ENCODE measurements at places on chromosomes 11 and 22.

DNA sequence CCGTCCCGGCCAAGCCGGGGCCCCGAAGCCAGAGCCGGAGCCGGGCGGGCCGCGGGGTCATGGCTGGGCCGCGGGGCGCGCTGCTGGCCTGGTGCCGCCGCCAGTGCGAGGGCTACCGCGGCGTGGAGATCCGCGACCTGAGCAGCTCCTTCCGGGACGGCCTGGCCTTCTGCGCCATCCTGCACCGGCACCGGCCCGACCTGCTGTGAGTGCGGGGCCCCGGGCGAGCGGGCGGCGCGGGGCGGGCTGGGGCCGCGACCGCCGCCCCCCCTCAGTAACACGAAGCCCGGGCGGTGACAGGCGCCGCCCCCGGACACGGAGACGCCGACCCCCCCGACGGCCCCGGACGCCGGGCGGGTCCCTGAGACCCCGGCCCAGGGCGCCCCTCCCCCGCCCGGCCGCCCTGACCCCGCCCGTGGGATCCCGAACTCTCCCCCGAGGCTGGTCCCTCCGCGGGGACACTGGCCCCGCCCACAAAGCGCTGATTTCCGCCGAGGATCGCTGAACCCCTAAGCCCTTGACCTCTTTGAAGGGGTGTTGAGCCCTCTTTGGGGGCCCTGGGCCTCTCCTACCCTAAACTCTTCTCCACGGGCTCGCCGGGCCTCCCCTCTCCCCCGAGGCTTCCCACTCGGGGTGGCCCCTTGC lies 389 bp downstream of the MICALL1 start:
- no peak for DNase-seq

- no peak for DNase-seq
These were observed 31.1 kb upstream of the PDGFB start for GRCh38 chr22:39275814-39276439.

DNA sequence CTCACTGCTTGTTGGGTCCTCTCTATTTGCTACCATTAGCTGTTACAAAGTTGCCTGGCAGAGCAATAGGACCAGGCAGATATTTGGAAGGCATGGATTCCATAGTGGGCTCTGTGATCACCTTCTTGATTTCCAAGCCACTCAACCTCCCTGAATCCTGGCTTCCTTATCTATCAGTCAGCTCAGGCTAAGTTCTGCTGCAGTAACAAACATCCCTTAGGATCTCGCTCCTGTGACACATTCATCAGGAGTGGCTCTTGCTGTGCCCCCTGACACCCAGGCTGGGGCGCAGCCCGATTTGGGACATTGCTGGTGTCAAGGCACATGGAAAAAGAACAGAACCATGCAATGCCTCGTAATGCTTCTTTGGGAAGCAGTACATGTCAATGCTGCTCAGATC lies 503.9 kb downstream of the TBC1D22A start:
- DNase-seq: no peak

DNA sequence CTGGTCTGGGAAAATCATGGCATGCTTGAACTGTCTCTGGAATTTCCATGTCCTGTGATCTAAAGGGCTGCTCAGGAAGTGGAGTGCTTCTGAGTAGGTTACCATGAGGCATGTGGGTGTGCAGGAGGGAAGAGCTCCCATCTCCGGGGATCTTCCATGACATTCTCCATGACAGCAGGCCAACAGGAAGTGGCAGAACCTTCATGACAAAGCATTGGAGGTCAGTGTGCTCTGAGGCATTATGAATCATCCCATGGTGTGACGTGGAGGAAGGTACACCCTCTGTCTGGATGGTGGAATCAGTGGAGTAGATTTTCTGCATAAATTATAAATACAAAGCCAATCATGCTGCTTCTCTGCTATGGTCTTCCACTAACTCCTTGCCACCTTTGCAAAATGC lies 139.6 kb upstream of the E2F8 start:
- no peak for DNase-seq
